Brain pericyte (primary cell): ENCODE measurements at places on chromosomes 2 and 18.

DNA sequence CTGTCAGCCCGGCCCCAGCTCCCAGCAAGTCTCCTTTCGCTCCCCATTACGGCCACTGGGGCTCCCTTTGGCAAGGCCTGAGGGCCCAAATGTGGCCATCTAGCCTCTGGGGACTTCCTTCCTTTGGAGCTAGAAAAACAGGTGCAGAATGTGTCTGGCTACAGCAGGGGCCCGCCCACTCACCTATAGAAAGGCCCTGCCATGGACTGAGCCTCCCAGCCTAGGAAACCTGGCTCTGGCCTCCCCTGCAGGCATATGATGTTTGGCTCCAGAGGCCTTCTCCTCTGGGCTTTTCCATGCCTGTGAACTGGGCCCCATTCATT is 55.3 kb upstream of the ALPP start:
- no peak for DNase-seq

- DNase-seq, result no peak
These were observed 336.5 kb downstream of the CYP26B1 start for GRCh38 chr2:71811157-71811556.

- DNase-seq, result no peak
These were observed at the start of gene NOSTRIN for GRCh38 chr2:168801961-168802858. NOSTRIN (plus strand) TSS chr2:168802637; CDS start chr2:168802647, 10 bp downstream.

DNA sequence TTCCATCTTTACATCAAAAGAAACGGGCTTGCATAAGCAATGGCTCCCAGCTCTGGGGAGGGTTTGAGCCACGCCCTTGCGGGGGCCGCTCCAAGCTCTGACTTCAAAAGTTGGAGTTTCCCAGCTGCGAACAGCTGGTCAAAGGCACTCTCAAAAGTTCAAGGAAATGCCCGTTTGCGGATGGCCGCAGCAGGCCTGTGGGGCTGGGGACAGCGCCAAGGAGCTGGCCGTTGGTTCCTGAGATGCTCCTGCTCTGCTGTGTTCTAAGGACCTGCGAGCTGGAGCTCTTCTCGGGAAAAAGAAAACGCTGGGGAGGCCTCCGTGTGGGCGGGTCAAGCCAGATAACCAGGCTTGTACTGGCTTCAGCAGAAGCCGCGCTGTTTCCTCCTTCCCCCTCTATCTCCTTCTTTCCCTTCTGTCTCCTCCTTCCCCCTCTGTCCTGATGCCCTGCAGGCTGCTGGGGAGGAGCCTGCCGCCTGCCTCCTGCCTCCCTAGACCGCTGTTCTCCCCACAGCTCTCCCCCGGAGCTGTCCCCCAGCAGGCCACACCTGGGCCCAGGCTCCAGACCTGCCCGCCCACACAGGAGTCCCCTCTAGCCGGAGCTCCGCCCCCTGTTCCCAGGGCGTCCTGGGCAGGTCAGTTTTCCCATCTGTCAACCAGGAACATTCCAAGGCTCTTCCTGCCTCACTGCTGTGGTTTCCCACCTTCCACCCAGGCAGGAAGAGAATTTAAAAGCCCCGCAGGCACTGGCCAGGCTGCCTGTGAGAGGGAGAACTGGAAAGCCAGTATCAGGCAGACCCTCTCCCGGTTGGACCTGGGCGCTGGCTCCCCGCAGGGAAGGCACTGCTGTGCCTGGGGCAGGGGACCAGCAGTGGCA is 14.1 kb downstream of the KLF11 start:
- DNase-seq, result no peak

DNA sequence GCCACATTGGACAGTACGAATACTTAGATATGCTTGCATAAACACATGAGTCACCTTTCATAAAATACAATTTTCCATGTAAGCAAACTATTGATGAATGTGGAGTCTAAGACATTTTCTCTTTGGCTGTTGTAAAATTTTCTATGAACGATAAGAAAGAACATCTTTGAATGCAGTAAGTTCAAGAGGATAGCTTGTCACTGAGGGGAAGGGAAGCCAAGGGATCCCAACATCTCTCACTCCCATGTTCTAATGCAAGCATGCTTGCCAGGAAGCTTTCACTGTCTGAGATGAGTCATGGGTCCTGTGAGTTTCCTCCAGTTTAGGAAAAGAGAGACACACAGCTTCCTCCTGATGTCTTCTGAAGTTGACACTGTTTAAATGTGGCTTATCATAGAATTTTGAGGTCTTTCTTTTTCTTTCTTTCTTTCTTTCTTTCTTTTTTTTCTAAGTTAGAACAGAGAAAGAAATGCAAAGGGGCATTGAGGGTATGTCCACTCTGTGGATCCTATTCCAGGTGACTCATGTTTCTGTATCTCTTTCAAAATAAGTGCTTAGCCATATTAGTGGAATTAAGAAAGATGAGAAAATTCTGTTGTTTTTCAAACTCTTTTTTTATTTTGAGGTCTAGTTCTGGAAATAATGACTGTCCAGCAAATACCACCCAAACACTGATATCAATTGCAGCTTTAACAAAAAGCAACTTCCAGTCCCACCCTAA is 146.6 kb downstream of the RDH14 start:
- peak; percentile 34 for DNase-seq

GRCh38 chr18:63197246-63197869 is 122.2 kb downstream of the BCL2 start:
- DNase-seq, result no peak

GRCh38 chr18:7766817-7767216 is 199.7 kb downstream of the PTPRM start:
- no peak for DNase-seq

- DNase-seq, result no peak
These were observed 105.5 kb upstream of the PKDCC start for GRCh38 chr2:41942278-41942677.

DNA sequence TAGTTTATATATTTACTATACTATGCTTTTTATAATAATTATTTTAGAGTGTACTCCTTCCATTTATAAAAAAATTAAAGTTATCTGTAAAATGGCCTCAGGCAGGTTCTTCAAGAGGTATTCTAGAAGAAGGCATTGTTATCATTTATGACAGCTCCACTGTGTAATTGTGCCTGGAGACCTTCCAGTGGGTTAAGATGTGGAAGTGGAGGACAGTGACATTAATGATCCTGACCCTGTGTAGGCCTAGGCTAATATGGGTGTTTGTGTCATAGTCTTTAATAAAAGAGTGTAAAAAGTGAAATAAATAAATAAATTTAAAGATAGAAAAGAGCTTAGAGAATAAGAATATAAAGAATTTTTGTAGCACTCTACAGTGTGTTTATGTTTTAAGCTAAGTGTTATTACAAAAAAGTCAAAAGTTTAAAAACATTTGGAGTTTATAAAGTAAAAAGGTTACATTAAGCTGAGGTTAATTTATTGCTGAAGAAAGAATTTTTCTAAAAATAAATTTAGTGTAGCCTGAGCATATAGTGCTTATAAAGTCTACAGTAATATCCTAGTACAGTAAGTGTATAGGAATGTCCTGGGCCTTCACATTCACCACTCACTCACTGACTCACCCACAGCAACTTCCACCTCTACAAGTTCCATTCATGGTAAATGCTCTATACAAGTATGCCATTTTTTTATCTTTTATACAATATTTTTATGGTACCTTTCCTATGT is 190.0 kb upstream of the SESTD1 start:
- peak; percentile 24 for DNase-seq

- no peak for DNase-seq
These were observed 21.4 kb upstream of the MYO3B start for GRCh38 chr2:170156592-170156991.

DNA sequence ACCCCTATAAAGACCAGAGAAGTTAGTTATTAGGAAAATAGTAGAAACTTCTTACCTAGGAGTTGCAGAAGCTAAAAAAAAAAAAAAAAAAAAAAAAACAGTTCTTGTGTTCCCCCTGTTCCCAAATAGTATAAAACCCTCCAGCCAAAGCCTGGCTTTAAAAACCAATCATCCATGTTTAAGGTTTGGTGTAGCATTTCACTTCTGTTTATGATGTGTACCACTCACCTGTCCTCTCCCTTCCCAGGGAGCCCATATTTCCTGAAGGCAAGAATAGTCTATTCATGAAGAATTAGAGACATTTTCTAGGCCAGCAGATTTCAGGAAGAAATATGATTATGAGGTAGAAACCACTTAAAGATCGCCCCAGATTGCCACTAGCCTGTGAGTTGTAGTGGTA is 273.6 kb downstream of the SETBP1 start:
- DNase-seq, result no peak

- DNase-seq, result no peak
These were observed 151.4 kb downstream of the ACKR3 start for GRCh38 chr2:236720974-236721540.

DNA sequence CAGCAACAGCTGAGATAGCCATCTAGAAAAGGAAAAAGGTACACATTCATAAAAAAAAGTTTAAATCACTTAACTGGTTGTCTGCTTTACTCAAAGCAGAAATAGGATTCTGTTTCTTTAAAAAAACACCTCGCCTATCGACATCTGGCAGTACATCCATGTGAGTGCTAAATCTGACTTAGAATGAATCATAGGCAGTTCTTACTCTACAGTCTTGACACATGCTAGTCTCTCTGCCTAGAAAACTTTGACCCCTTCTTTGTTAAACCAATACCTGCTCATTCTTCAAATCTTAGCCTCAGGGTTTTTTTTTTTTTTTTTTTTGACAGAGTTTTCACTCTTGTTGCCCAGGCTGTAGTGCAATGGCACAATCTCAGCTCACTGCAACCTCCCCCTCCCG is 37.1 kb upstream of the GPR75 start:
- no peak for DNase-seq

- no peak for DNase-seq
These were observed 52.5 kb downstream of the POMC start for GRCh38 chr2:25115902-25116301.

DNA sequence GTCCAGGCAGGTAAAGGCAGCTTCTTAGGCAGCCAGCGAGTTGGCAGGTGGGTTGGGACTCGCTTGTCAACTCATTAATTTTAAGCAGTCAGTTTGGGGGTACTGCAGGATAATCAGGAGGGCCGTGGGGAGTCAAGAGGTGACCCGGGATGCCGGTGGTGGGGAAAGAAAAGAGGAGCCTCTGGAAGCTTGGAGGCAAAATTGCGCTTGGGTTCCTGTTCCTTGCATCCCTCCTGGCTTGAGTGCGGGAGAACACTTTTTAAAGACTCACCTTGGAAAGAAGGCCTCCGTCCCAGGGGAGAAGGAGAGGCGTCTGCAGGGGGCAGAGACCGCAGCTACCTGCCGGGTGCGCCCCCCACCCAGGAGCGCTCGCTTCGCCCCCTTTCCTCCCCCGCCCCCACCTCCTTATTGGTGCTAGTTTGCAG is at the start of gene KCNJ3:
Gene KCNJ3 (plus strand): TSS at position 400 of the 425 bp plus-strand sequence. CDS start 81 bp downstream, outside the sequence.
- DNase-seq, result no peak

DNA sequence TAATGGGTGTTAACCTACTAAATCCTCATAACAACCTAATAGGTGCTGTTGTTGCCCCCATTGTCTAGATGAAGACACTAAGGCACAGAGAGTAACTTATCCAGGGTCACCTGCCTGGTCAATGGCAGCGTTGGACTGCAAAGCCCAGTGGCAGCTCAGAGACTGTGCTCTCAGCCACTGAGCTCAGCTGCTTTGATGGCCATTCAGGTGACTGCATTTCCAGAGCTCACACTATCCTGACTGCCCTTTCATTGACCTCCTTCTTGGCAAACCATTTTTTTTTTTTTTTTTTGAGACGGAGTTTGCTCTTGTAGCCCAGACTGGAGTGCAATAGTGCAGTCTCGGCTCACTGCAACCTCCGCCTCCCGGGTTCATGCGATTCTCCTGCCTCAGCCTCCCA is 115.2 kb downstream of the MAPK4 start:
- DNase-seq, result no peak

DNA sequence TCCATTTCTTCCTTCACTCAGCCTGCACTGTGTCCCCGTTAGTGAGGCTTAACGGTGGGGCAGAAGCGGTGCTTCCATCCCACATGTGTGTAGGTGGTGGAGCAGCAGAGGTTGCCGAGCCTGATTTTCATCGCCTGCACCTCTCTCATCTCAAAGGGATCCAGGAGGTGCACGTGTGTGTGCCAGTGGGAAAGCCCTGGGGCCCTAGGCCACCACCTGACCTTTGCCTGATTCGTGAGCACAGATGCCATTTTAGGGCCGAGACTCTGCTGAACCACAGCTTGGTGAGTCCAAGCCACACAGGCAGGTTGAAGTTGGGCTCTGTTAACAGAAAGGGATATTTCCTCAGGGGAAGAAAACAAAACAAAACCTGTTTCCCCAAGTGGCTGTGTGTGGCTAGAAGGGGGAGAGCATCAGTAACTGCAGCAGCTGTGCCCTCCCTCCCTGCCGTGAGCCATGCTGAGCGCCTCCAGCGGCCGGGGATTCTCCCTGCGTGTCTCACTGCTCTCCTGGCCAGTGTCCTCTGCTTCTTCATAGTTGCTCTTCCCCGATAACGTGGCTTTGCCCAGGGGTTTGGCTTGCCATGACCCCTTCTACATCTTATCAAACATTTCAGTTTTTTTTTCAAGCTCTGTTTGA is 81.5 kb downstream of the MAPRE2 start:
- DNase-seq, result no peak

DNA sequence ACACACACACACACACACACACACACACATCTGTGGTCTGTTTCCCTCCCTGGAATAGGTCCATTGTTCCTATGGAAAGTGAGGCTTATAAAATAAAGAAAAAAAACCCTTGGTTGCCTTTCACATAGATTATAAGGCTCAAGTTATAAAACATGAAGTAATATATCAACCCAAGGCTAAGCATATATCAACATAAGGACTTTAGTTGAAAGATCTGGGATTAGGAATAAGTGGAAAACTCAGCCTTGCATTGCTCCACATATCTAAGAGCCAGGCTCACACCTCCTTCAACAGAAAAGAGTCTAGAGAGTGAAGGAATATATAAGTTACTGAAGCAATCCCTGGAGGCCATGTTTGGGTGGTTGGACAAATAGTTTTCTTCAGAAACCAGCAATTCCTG is 235.0 kb downstream of the SUCLG1 start:
- DNase-seq, result no peak

DNA sequence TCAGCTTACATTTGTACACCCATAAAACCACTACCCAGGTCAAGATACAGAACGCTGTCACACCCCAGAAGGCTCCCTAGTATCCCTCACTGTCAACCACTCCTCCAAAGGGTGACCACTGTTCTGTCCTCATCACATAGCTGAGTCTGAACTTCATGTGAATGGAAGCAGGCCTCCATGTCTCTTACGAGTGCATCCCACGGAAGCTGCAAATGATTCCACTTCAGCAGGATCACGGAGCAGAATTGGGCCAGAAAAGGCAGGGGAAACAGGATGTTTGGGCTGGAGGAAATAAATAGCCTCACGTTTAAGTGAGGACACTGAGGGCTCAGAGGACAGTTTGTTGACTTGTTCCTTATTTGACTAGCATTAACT is 38.4 kb downstream of the LBH start:
- no peak for DNase-seq

DNA sequence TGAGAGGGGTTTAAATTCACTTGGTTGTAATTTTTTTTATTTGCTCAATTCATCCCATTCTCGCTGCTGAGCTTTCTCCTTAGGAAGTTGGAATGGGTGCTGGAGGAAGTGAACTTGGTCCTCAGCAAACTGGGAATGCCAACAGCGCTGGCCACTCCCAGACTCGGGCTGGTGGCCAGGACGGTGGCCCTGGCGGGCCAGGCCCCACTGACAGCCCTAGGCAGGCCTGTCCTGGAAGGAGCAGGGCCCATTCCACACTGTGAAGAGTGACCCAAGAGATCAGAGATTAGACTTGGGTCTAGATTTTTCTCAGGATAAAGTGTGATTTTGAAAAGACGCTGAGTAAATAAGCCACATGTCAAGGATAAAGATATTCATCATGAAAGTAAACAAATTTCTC is 132.7 kb downstream of the HDAC4 start:
- no peak for DNase-seq

GRCh38 chr2:41488888-41489287 is 558.9 kb upstream of the PKDCC start:
- no peak for DNase-seq
